ENCODE measurements at places on chromosomes 7 and 10. TPM values are rescaled to one million over a fixed set of nuclear protein-coding genes. Genes with fewer than 3 reads are reported as not detected.

ODAD2 gene
- total RNA-seq, result not detected

GLI3 gene
- total RNA-seq, result not detected

CYP3A4 gene
- not detected for total RNA-seq

GRCh38 chr10:90125456-90126255 lies 424.3 kb downstream of the KIF20B start:
- no peak for DNase-seq

GRCh38 chr10:61812052-61812721 lies 89.3 kb upstream of the ARID5B start:
- DNase-seq, result no peak

DNA sequence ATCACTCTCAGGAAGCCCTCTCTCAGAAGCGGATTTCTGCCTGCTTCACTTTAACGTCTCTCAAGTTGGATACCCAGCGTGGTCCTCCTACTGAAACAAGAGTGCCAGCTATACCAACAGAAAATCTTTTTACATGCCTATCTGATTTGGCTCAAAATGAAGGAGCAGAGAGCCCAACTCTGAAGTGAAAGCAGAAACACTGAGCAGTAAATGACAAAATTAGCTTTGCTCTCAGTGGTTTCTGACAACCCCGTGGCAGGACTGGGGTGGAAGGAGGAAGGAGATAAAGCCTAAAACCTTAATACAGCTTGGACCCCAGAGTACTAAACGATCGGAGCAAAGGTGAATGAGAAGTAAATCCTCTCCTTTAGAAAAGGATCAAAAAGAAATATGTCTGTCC lies 25.1 kb upstream of the GPR37 start:
- DNase-seq, result no peak

- no peak for DNase-seq
These were observed 41.2 kb downstream of the COL13A1 start for GRCh38 chr10:69842882-69843281.

GRCh38 chr10:107631876-107632275 lies 467.4 kb upstream of the SORCS1 start:
- no peak for DNase-seq

GRCh38 chr7:82714883-82715282 lies 271.3 kb upstream of the CACNA2D1 start:
- DNase-seq, result no peak

- no peak for DNase-seq
These were observed 158.4 kb downstream of the PARD3 start for GRCh38 chr10:34656661-34657060.
